Mesenteric fat pad (tissue), 1 donor: ENCODE measurements at places on chromosomes 16 and 17. TPM values are rescaled to one million over a fixed set of nuclear protein-coding genes. Genes with fewer than 3 reads are reported as not detected.

Gene CDR2L
- total RNA-seq = 29.9 TPM

Gene SLC16A6
- 8.4 TPM for total RNA-seq

Gene TBC1D3H
- not detected for total RNA-seq

Gene SPN
- 2.9 TPM for total RNA-seq

Gene STH
- not detected for total RNA-seq

Gene CDH15
- not detected for total RNA-seq

Gene VMO1
- total RNA-seq = 6.9 TPM

Gene METTL26
- 62.2 TPM for total RNA-seq

Gene GAS7
- total RNA-seq = 81.5 TPM

Gene TMED6
- 1.2 TPM for total RNA-seq

Gene ANKRD40CL
- total RNA-seq = not detected

Gene CHD9NB
- total RNA-seq = 0.48 TPM

DNA sequence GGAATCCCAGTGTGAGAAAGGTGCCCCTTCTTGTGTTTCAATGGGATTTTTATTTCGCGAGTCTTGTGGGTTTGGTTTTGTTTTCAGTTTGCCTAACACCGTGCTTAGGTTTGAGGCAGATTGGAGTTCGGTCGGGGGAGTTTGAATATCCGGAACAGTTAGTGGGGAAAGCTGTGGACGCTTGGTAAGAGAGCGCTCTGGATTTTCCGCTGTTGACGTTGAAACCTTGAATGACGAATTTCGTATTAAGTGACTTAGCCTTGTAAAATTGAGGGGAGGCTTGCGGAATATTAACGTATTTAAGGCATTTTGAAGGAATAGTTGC is 567 bp downstream of the UBB start:
- DNase-seq = no peak

DNA sequence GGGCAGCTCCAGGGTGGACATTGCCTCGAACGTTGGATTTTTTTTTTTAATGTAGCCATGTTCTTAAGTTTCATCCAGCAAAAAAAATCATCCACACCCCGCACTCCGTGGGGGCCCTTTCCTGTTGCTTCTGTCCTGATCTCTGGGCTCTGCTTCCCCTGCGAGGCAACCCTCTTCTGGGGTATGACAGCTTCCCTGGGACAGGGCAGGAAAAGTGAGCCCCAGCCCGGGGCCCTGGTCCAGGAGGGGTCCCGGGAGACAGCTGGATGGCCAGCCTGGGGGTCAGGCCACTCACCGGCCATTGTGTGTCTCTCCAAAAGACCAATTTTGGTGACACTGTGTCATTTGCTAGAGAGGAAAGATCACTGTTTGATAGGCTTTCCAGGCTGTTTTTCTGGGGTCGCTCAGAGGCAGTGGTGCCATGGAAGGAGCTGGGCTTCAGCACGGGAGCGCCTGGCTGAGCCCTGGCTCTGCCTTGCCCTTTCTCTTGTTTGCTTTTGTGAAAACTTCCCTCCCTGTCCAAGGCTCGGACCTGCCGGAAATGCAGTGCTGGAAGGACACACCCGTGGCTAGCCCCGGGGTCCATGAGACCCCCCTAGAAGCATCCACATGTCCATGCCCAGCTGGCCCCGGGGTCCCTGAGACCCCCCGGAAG is 41.0 kb upstream of the CHMP6 start:
- no peak for DNase-seq

DNA sequence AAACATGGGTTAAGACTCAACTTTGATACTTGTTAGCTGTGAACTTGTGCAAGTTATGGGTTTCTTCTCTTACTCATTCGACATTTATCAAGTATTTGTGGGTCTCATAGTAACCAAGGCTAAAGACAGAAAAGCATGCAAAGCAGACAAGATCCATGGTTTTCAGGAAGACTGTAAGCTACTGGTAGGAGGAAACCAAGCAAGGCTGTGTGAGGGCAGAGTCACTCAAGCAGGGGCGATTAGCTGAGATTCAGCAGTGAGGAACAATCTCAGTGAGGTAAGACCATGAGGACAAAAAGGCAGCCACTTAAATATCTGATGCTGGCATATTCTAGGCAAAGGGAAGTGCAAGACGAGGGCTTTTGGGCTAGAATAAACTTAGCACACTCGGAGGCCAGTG is 29.5 kb downstream of the MBTD1 start:
- no peak for DNase-seq

- DNase-seq = no peak
These were observed 15.4 kb upstream of the KRT24 start for GRCh38 chr17:40718930-40719329.

DNA sequence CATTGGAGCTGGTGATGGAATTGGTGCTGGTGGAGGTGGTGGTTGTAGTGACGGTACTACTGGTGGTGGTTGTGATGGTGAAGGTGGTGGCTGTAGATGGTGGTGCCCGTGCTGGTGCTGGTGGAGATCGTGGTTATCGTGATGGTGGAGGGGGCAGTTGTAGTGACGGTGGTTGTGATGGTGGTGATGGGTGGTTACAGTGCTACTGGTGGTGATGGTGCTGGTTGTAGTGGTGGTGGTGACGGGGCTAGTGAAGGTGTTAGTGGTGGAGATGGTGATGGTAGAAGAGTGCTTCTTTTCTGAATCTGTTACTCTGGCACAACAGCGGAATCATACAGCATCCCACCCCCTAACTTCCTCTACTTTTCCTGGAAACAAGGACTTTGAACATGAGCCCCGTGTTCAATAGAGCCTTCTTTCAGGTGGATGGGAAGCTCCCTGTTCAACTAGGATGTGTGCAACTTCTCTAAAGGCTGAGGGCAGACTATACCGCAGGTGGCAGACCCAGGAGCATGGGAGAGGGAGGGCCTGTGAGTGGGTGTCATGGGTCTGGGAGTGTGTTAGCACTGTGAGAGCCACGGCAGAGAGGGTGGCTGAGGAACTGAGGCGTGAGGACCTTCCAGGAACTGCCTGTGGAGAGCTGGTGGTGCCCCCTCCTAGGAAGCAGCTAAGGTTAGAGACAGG is 8.2 kb downstream of the TBX21 start:
- peak; percentile 47 for DNase-seq

DNA sequence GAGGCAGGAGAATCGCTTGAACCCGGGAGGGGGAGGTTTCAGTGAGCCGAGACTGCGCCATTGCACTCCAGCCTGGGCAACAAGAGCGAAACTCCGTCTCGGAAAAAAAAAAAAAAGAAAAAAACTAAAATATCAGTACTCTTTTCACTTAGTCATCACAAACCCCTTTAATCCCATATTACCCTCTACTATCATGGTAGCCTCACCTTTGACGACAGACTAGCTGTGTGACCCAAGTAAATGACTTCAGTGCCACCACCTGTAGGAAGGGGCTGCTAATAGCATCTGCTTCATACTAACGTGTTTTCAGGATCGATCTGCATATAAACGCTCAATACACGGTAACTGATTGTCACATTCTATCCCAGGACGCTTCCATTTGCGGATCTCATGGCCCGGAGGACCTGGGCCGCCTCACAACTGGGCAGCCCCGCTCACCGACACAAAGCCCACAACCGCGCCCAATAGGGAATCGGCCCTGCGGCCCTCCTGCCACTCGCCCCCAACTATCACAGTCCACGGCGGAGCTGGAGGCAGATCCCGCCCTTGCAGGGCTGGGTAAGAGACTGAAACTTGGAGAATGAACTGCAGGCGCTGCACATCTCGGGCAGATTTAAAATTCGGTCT is 1.1 kb upstream of the ZNF263 start:
- peak; percentile 89 for DNase-seq

DNA sequence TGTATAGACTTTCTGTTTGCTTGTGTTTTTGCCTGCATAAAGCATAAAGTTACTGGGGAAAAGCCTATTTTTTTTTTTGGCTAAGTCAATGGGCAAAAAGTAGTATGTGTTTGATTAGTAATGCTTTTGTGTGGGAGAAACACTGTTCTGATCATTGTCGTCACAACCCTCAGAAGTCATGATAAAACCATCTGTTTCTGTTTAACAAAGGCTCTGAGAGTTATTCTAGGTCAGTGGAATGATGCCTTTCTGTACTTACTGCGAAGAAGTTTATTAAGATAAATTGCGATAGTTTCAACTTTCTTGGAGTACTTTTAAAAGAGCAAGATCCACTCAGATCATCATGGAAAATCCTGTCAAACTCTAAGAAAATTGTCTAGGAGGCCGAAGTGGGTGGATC is 80.9 kb downstream of the PRKCA start:
- DNase-seq = no peak

DNA sequence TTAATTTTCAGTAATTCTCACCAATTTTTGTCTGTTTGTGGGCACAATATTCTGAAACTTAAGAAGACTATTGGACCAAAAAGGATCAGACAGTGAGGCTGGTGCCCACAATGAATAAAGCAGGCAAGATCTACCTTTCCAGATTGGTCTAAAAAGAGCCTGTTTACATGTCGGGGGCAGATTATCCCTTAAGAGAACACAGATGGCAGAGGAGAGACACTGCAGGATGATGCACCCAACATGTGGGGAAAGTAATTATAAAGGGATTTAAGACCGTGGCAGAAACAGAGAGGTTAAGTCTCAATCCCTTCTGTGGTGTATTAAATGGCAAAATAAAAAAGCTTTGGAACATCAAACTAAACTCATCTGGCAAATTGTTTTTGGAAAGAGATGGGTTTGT is 331.8 kb upstream of the CDH11 start:
- DNase-seq = no peak

- no peak for DNase-seq
These were observed 12.6 kb downstream of the ZBTB4 start for GRCh38 chr17:7466639-7467341.

- no peak for DNase-seq
These were observed 11.2 kb upstream of the MTSS2 start for GRCh38 chr16:70696952-70697593.

DNA sequence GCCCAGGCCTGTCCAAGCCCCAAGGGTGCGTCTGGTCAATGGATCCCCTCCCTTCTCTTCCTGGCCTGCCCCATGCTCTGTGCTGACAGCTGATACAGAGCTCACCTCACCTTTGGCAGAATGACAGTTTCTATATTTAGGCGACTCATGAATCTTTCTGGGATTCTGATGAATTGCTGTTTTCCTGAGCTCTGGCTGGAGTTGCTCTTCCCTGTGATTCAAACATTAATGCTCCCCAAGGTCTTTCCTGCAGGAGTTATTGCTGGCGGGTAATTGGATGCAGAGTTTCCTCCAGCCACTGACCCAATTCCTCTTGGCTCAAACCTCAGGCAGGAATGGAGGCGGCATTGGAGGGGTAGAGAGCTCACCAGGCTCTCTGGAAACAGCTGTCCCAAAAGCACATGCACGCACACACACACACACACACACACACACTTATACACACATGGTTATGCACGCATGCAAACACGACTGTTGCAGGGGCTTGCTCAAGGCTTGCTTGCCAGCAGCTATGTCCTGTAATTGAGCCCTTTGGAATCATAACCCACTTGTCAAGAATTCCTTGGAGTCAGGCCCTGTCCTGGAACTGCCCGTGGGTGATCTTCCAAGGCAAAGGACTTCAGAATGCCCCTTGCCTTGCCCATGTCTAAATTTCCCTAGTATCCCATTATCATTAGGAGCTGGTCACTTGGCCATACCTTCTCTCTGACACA is 128.8 kb downstream of the ASIC2 start:
- no peak for DNase-seq

DNA sequence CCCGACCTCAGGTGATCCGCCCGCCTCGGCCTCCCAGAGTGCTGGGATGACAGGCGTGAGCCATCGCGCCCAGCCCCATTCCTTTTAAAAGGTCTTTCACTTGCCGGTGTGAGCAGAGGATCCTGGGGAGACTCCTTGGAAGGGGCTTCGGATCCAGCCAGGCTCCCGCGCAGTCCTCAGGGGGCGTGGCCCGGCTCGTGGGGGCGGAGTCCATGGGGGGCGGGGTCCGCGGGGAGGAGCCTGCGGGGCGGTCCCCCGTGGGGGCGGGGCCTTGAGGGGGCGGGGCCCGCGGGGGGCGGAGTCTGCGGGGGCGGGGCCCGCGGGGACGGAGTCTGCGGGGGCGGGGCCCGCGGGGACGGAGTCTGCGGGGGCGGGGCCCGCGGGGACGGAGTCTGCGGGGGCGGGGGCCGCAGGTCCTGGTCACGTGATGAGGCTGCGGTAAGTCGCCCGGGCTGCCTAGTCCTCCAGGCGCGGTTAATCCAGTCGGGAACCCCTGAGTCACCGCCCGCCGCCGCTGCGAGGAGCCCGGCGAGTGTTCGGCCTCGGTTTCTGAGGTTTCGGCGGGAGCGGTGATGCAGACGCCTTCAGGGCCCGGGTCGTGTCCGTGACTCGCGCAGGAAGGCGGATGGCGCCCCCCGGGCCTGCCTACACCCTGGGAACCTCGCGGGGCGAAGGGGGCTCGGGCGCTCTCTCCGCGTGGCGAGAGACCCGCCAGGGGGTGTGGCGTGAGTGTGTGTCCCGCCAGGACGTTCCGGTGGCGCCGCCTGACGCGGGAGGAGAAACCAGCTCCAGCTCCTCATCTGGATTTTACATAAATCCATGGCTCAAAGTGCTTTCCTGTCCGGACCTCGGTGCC is 23.6 kb upstream of the ABR start:
- DNase-seq = no peak

DNA sequence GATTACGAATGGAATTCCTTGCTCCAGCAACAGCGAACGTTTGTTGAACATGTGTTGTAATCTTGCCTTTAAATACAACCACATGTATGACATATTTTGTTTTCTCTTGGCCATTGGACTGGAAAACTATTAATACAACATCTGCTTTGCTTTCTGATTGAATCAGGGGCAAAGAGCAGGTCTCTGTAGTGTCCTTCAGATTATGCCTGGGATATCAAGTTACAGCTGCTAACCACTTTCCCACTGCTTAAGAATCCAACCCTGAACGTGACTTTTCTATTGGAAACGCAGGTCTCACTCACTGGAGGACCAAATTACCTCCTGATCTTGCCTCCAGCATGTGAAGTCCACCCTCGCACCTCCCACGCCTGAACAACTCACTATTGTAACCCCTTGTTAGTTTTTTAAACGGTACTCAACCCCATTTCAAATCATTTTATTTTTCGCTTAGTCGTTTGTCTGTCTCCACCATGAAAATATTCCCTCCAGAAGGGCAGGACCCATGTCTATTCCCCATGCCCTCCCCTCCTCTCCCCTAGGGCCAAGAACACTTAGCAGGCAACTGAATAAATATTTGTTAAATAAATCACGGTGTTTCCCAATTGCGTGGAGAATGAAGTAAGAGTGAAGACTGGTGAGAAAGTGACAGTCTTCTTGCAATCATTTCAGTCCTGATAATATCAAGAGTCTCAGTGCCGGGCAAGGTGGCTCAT is 57.4 kb upstream of the MRTFB start:
- peak; percentile 67 for DNase-seq

- DNase-seq = no peak
These were observed 83.5 kb downstream of the MARCHF10 start for GRCh38 chr17:62724398-62725146.

- no peak for DNase-seq
These were observed 246.5 kb upstream of the CIBAR2 start for GRCh38 chr16:85358704-85359146.

GRCh38 chr17:37182786-37183465 is 192.9 kb upstream of the C17orf78 start:
- no peak for DNase-seq

- no peak for DNase-seq
These were observed 999 bp downstream of the XYLT1 start for GRCh38 chr16:17469741-17470181.
